ENCODE measurements at places on chromosomes 7 and 10. TPM values are rescaled to one million over a fixed set of nuclear protein-coding genes. Genes with fewer than 3 reads are reported as not detected.

DNA sequence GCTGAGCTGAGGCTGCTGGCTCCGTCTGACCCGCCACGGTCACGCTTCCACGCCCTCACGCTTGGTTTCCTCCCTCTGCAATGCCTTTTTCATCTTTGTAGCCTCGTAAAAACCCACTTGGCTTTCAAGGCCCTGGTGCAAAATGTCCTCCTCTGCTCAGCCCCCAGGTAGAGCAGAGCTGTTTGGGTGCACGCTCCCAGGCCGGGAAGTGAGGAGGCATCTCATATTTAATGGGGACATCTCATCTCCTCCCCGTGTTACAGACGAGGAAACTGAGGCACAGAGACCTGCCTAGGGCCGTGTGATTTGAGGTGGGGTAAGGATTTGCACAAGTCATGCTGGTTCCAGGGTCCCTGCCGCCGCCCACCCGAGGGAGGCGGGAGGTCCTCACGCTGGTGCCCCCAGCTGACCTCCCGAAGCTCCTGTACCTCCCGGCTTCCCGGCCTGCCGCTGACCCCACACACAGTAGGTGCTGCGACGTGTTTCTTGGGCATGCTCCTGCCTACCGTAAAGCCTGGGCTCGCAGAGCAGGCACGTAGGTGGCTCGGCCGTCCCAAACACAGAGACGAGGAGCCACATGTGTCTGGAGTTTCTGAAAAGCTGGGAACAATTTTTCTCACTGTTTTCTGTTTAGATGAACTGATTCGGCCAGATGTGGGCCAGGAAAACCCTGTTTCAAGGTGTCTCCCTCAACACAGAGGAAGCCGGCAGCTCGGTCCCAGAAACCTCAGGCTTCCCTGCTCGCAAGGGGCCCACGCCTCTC, 11.5 kb downstream of the FOXL3 start:
- no peak for DNase-seq
- no peaks in the 10 kb centered on the region for H3K27me3 ChIP-seq
- no peak overlapping the region for H3K4me3 ChIP-seq
- H3K27ac ChIP-seq: no peak overlapping the region
- H3K36me3 ChIP-seq: no peaks in the 10 kb centered on the region

DNA sequence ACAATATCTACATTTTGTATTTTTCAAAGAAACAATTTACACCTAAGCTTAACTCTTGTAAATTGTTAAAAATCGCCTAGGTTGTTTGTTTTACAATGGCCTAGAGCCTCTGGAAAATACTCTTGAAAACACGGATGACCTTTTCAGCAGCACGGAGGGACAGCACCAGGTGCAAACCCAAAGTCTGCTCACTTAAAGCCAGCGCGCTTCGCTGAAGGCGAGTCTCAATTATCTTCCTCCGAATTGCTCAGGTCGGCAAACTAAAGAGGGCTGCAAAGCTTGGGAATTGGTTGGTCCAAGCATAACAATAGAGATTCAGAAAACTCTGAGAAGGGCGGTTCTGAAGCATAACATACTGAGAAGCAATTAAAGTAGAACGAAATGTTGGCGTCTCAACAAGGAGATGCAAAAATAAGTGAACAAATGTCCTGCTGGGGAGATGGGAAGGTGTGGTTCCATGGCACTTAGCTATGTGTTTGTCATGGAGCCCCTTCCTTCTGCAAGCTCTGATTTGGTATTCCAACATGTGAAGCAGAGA, 139.9 kb upstream of the PITRM1 start:
- no peaks in the 10 kb centered on the region for H3K36me3 ChIP-seq
- H3K27ac ChIP-seq: no peak overlapping the region
- peaks cover 4% of the 10 kb centered on the region for H3K27me3 ChIP-seq
- H3K4me3 ChIP-seq: no peak overlapping the region

DNA sequence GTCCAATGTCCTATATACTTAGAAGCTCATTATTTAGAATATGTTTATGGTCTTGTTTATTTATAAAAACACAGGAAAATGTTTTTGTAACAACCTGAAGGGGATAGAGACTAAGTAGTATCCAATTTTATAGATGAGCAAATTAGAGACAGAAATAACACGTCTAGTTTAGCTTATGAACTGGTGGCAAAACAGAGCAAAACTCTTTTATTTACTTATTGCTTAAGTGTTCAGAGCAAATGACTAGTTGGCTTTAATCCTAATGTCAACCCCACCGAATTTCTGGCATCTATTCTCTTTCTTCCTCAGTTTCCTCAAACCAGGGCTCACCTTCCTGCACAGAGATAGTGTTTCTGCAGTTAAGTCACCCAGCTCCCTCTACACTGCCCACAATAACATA, 792.8 kb downstream of the REEP3 start:
- no peak for DNase-seq
- H3K36me3 ChIP-seq: no peaks in the 10 kb centered on the region
- H3K27me3 ChIP-seq: no peaks in the 10 kb centered on the region
- no peaks in the 10 kb centered on the region for H3K4me1 ChIP-seq
- H3K27ac ChIP-seq: no peak overlapping the region
- no peak overlapping the region for H3K4me3 ChIP-seq

GRCh38 chr7:150942001-150942590, 36.0 kb downstream of the KCNH2 start:
- H3K27ac ChIP-seq: no peak overlapping the region
- DNase-seq: no peak
- no peaks in the 10 kb centered on the region for H3K36me3 ChIP-seq
- no peak overlapping the region for H3K4me3 ChIP-seq
- no peaks in the 10 kb centered on the region for H3K27me3 ChIP-seq

GRCh38 chr7:49790209-49790608, 16.8 kb downstream of the VWC2 start:
- DNase-seq: no peak
- no peak overlapping the region for H3K27ac ChIP-seq
- H3K4me3 ChIP-seq: no peak overlapping the region
- no peaks in the 10 kb centered on the region for H3K27me3 ChIP-seq
- no peaks in the 10 kb centered on the region for H3K4me1 ChIP-seq
- H3K36me3 ChIP-seq: no peaks in the 10 kb centered on the region

GRCh38 chr7:100087055-100087750, 1.6 kb upstream of the COPS6 start:
- peaks cover 20% of the 10 kb centered on the region for H3K36me3 ChIP-seq
- no peak overlapping the region for H3K27ac ChIP-seq
- no peak overlapping the region for H3K4me3 ChIP-seq
- no peaks in the 10 kb centered on the region for H3K27me3 ChIP-seq
- peaks cover 30% of the 10 kb centered on the region for H3K4me1 ChIP-seq

GRCh38 chr7:151143261-151144015, 24.1 kb downstream of the GBX1 start:
- peaks cover 3% of the 10 kb centered on the region for H3K27me3 ChIP-seq
- no peak for DNase-seq
- no peak overlapping the region for H3K27ac ChIP-seq
- no peaks in the 10 kb centered on the region for H3K4me1 ChIP-seq
- no peak overlapping the region for H3K4me3 ChIP-seq

- no peaks in the 10 kb centered on the region for H3K4me1 ChIP-seq
- no peak for DNase-seq
- H3K4me3 ChIP-seq: no peak overlapping the region
Observed at GRCh38 chr10:131246089-131246488, 65.4 kb downstream of the TCERG1L start.

- H3K36me3 ChIP-seq: no peaks in the 10 kb centered on the region
- DNase-seq: no peak
- H3K4me3 ChIP-seq: no peak overlapping the region
- no peaks in the 10 kb centered on the region for H3K27me3 ChIP-seq
Observed at GRCh38 chr10:128470321-128470965, 344.2 kb upstream of the MKI67 start.

GRCh38 chr10:114743521-114744231, 77.9 kb upstream of the FHIP2A start:
- no peaks in the 10 kb centered on the region for H3K36me3 ChIP-seq
- no peak overlapping the region for H3K4me3 ChIP-seq
- H3K27ac ChIP-seq: no peak overlapping the region

DNA sequence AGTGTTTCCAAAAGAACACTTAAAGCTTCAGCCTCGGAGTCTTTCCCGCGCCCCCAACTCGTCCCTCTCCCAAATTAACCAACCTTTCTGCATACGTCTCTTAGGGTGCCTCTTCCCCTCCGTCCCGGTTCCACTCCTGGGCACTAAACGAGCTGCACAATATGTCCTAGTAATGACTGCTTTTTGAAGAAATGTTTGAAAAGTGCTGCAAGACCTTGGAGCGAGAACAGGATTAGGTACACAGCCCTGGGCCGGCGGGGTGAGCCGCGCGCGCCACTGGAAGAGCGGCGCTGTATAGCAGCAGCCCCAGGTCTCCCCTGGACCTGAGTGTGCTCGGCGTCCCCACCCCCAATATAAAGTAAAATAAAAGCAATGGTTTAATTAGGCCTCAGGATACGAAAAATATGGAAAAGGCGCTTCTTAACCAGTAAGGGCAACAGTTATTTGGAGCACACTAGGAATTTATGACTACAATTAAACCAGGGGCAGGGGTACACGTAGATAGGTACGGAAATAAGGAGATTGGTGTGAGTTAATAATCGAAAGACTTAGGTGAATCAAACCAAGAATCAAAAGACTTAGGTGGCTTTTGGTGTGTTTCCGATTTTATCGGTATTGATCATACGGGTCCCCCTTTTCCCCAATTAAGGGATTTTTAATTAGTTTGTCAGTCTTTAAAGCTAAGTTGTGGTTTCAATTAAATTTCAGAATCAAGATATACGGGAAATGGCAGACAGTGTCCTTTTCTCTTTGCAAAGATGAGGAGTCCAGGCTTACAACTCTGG, 1.9 kb downstream of the TET1 start:
- H3K4me3 ChIP-seq: no peak overlapping the region
- no peak for DNase-seq
- peak overlapping the region; percentile 78 for H3K27ac ChIP-seq
- no peaks in the 10 kb centered on the region for H3K36me3 ChIP-seq

GRCh38 chr10:126111516-126111915, 215.2 kb downstream of the FANK1 start:
- H3K4me3 ChIP-seq: no peak overlapping the region
- H3K4me1 ChIP-seq: no peaks in the 10 kb centered on the region
- no peaks in the 10 kb centered on the region for H3K36me3 ChIP-seq
- no peak for DNase-seq

GRCh38 chr10:30576641-30577040, 52.9 kb downstream of the LYZL2 start:
- no peaks in the 10 kb centered on the region for H3K36me3 ChIP-seq
- DNase-seq: no peak
- H3K27ac ChIP-seq: no peak overlapping the region
- no peak overlapping the region for H3K4me3 ChIP-seq

DNA sequence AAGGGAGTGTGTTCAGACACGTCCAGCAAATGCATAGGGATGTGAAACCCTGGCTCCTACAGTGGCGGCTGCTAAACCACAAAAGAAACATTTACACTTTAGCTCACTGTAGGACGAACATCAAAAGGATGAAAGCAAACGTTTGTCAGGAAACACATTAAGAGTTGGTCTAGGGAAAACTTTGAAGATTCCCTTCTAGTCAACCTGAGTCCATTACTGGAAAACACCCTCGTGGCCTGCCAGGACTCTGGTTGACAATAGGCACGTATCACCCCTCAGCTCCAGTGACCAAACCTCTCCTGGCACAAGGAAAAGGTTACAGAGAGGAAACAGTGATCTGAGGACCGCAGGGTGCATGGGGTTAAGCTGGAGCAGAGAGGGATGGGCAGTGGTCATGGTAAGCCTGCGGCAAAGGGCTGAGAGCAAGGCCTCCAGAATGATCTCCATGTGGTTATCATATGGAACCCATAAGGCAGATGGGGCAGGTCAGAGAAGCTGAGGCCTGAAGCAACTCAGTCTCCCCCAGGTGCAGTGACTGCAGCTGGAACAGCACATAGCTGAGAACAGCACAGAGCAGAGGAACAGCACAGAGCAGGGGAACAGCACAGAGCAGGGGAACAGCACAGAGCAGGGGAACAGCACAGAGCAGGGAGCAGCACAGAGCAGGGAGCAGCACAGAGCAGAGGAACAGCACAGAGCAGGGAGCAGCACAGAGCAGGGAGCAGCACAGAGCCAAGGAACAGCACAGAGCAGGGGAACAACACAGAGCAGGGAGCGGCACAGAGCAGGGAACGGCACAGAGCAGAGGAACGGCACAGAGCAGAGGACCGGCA, 49.9 kb downstream of the CHST15 start:
- H3K4me1 ChIP-seq: peaks cover 5% of the 10 kb centered on the region
- H3K4me3 ChIP-seq: no peak overlapping the region
- no peaks in the 10 kb centered on the region for H3K36me3 ChIP-seq
- no peaks in the 10 kb centered on the region for H3K27me3 ChIP-seq

GRCh38 chr10:119483839-119484238, 58.7 kb downstream of the RGS10 start:
- H3K36me3 ChIP-seq: no peaks in the 10 kb centered on the region
- H3K27ac ChIP-seq: no peak overlapping the region
- H3K4me3 ChIP-seq: no peak overlapping the region
- H3K4me1 ChIP-seq: peaks cover 13% of the 10 kb centered on the region
- no peak for DNase-seq

GRCh38 chr7:44218418-44219201, 17.8 kb downstream of the YKT6 start:
- H3K36me3 ChIP-seq: no peaks in the 10 kb centered on the region
- H3K4me3 ChIP-seq: no peak overlapping the region
- H3K27ac ChIP-seq: no peak overlapping the region
- H3K4me1 ChIP-seq: no peaks in the 10 kb centered on the region
- peak; percentile 37 for DNase-seq

H2BK1 gene
- 0.57 TPM for total RNA-seq

NACAD gene
- total RNA-seq: 0.82 TPM

MET gene
- 4.3 TPM for total RNA-seq

LEP gene
- not detected for total RNA-seq

PNLIP gene
- not detected for total RNA-seq

BAMBI gene
- total RNA-seq: 1.7 TPM

FKBP6 gene
- total RNA-seq: not detected

AASS gene
- 1.6 TPM for total RNA-seq

VENTX gene
- not detected for total RNA-seq

TMEM176B gene
- 0.27 TPM for total RNA-seq

CTBP2 gene
- 1.8 TPM for total RNA-seq

Measured in CD8-positive, alpha-beta memory T cell (primary cell).